ENCODE measurements at places on chromosomes 6 and 20. TPM values are rescaled to one million over a fixed set of nuclear protein-coding genes. Genes with fewer than 3 reads are reported as not detected.

The MUCL3 gene
- total RNA-seq: not detected

The TMEM244 gene
- total RNA-seq: not detected

The BNIP5 gene
- total RNA-seq: not detected

DNA sequence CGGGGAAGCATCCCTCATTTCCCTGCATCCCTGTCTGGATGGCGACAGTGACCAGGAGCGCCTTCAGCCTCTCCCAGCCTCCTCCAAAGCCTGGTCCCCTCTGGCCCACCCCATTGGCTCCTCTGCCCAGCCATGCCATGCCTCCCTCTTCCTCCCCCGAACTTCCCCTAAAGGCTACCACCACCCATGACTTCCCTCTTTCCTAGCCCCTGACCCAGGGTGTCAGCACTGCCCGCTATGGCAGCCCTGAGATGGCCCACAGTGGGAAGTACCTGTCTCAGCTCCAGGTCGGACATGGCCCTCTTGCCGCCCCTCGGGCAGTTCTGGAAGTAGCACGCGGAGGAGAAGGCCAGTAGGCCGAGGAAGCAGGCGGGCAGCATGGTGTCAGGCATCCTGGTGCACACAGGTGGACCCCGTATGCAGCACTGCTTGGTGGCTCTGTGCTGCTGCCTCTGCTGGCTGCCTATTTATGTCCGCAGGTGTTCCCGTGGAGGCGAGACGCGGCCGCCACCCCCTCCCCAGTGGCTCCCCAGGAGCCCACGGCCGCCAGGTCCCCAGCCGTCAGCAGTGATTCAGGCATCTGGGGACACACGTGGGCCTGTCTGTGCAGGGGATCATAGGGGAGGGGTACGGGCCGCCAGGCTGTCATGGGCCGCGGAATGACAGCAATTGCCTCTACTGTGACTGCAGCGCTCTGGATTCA lies at the start of gene AVP:
TSS of gene AVP (minus strand) at position 442 of the 703 bp plus-strand sequence. CDS start at position 392, 50 bp downstream.
- DNase-seq: no peak

- DNase-seq: no peak
Observed at GRCh38 chr6:125537090-125537489, 212.3 kb upstream of the HEY2 start.

DNA sequence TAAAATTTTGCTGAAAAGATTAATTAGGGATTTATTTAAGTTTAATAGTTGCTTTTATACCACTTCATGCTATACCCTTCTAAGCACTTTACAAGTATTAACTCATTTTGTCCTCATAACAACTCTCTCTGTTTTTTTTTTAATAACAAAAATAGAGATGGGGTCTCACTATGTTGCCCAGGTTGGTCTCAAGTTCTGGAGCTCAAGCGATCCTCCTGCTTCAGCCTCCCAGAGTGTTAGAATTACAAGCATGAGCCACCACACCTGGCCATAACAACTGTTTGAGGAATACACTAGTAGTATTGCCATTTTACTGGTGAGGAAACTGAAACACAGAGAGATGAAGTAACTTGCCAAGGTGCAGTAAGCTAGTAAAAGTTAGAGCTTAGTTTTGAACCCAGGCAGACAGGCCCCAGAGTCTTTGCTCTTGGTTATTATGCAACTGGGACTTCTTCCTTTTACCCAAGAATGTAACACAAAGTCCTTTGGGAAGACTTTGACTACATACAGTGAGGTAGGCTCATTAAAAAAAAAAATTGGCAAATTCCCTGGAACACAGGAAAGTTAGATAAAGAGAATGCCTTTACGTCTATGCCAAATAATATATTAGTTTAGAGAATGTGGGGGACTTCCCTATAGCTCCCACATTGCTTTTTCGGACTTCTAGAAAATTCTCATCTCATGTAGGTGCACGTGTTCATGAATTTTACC lies 11.4 kb downstream of the ANKS1A start:
- DNase-seq: no peak

GRCh38 chr20:46588532-46589511 lies 38.4 kb upstream of the OCSTAMP start:
- no peak for DNase-seq

- no peak for DNase-seq
Observed at GRCh38 chr20:62405108-62405980, 1.7 kb downstream of the CABLES2 start.

- DNase-seq: no peak
Observed at GRCh38 chr6:75824160-75824559, 75.1 kb downstream of the MYO6 start.

Measured in activated T-helper 1 cell treated with anti-CD3 and anti-CD28 coated beads, Interleukin-12 subunit alpha, Interleukin-12 subunit beta, Interleukin-2, Interleukin-4 antibody, amounts not matched to agents 30 ng/mL and 10 ng/mL and 1 ng/mL, durations not matched to agents 14 hours and 24 hours and 36 hours (primary cell).